Esophagus squamous epithelium (tissue), 5 donors: ENCODE measurements at places on chromosomes 5 and 9.

DNA sequence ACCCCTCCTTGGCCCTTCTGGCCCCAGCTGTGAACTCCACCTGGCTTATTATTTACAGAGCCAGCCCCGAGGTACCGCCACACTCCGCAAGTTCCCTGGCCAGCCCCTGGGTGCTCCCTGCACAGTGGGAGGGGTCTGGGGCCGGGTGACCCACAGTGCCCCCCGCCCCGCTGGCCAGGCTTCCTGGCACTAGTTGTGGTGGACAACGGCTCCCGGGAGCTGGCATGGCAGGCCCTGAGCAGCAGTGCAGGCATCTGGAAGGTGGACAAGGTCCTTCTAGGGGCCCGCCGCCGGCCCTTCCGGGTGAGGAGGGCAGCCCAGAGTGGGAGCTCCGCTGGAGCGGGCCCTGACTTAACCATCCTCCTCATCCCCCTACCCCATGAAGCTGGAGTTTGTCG is 3.9 kb downstream of the MAMDC4 start:
- H3K4me1 ChIP-seq, result peaks cover 52% of the 10 kb centered on the region
- peaks cover 22% of the 10 kb centered on the region for H3K36me3 ChIP-seq
- H3K27me3 ChIP-seq, result no peaks in the 10 kb centered on the region
- no peak overlapping the region for H3K4me3 ChIP-seq

DNA sequence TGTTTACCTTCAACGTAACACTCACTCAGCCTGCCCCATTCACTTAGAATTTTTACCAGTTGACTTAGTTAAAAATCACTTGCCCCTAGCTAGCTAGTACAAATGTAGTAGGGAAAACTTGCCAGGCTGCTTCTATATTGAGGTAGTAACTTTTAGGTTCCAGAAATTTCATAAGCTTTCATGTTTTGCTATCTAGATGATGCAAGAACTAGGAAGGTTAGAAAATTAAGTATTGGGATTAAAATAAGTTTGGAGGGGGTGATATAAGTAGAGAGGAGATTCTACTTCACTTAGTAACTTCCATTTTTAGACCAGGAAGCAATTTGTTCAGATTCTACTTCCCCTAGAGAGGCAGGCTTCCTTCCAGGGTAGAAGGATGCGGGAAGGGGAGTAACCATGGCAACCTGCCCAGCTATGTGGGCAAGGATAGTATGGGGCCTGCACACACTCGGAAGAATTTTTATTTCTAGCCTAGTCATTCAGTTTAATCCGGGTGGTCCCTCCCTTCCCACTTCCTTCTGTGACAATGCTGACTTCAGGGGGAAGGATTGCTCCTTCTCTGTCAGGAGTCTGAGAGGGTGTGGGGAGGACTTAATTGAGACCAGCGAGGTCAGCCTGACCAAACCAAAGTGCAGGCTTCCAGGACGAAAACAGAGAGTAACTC is 4.2 kb downstream of the DAB2 start:
- peaks cover 54% of the 10 kb centered on the region for H3K4me1 ChIP-seq
- H3K27ac ChIP-seq, result peak overlapping the region; percentile 85
- DNase-seq, result no peak

DNA sequence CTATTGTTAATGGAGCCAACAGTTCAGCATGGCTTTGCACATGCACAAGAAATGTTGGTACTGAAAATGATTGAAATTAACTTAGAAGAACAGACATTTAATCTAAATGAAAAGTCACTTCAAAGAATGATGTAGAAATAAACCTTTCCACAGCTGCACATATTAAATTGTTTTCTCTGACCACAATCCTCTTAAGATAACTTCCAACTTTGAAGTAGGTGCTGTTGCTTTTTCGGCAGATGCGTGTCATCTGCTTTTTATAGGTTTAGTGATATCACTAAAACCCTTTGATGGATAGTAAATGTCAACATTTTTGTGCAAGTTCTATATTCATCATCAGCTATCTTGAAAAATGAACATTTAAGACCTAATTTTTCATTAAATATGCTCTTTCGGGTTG is 25.3 kb upstream of the SLC1A3 start:
- no peak for DNase-seq
- H3K4me3 ChIP-seq, result no peak overlapping the region
- no peaks in the 10 kb centered on the region for H3K4me1 ChIP-seq

GRCh38 chr5:160262151-160263074 is 33.1 kb downstream of the FABP6 start:
- DNase-seq, result no peak
- H3K4me3 ChIP-seq, result no peak overlapping the region
- H3K27me3 ChIP-seq, result no peaks in the 10 kb centered on the region

DNA sequence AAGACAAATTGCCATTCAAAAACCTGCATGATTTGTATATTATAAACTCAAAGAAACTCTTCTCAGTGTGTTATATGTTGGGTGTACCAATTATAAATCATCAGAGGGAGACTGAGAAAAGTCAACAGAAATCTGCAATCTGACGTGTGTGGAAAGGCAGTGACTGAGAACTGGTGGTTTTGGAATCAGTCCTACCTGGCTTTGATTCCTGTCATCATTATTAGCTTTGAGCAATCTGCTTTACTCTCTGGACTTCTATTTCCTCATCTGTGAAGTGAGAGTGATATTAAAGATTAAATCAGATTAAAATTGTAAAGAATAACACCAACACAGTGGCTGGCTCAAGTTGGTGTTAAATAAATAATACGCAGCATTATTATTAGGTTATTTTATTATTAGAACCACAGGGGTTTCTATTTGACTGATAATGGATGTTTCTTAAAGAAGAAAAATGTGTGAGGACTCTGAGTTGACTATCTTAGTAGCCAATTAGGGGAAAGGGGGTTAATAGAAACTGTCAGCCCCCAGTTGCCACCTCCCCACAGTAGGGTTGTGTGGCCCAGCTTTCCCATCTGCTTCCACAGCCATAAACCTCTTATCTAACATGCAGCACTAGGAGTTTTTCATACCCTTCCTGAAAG is 59.6 kb downstream of the SNCAIP start:
- H3K4me1 ChIP-seq, result no peaks in the 10 kb centered on the region
- H3K36me3 ChIP-seq, result no peaks in the 10 kb centered on the region
- H3K27me3 ChIP-seq, result no peaks in the 10 kb centered on the region
